ENCODE measurements at places on chromosomes 5 and 9.

- DNase-seq: peak; percentile 67
Observed at GRCh38 chr5:168088410-168089173, 202.9 kb upstream of the WWC1 start.

GRCh38 chr5:113654828-113655227, 141.3 kb downstream of the YTHDC2 start:
- DNase-seq: no peak

DNA sequence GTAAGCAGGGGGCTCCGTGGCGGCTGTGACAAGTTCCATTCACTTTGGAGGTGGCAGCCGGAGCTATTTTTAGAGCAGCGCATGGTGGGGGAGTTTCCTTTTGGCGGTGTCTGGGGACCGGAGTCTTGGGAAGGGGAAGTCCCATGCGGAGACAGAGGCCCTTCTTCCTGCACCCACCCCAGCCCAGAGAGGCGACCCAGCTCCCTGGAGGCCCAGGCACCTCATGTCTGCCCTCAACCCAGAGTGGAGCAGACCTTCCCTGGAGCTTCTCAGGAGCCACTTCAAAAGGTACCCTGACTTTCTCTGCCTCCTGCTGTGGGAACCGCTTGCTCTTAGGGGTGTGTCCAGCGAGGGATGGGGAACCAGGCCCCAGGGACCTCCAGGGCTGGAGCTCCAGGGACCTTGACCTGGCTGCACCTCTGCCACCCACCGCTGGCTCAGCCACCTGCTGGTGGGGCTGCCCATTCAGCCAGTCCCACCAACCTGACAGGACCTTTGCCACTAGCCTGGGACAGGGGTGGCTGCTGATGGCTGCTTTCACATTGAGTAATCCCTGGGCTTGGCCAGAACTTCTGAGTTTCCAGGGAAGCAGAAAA, 34.1 kb downstream of the NEK6 start:
- DNase-seq: no peak

- no peak for DNase-seq
Observed at GRCh38 chr5:108503986-108504385, 122.1 kb upstream of the FBXL17 start.

DNA sequence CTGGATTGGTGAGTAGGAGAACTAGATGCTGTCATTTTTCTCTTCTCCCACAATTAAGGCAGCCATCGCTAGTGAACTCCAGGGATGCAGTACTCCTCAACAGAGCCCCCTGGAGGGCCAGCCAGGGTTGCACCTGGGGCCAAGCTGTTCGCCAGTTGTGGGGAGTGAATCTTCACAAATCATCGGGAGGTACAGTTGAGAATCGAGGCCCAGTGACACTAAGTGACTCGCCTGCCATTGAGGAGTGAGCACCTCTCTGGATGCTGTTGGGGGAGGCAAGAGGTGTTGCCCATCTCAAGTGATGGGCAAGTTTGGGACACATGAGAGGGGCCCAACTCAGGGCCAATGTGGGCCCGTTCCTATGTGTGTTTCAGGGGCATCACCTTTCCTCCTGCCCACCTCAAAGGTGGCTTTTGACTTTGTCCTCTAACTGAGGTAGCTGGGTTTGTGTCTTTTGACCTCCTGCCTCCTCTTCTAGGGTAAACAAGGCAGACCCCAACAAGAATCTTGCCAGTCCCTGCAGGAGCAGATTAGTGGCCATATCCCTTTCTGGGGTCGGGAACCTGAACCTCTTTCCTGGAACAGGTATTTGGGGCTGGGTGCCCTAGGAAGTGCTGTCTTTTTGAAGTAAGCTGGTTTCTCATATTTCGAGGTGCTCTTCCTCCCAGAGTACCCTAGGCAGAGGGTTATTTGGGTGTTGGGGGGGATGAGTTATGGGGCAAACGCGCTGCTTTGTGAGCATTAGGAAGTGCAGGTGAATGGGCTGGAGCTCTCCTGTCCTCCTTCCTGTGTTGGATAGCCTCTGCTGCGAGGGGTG, 181.2 kb downstream of the MACROH2A1 start:
- DNase-seq: no peak

DNA sequence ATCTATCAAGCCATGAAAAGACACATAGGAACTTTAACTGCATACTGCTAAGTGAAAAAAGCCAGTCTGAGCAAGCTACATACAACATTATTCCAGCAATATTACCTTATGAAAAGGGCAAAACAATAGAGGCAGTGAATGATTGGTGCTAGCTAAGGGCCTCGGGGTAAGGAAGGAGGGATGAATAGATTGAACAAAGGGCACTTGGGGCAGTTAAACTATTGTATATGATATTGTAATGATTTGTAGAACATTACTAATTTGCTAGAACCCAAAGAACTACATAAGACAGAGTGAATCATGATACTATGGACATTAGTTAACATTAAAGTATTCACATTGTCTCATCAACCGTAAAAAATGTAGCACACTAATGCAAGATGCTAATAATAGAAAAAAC, 218.3 kb downstream of the FBXO4 start:
- DNase-seq: no peak

- peak; percentile 36 for DNase-seq
Observed at GRCh38 chr9:134294153-134295071, 31.8 kb upstream of the RXRA start.

DNA sequence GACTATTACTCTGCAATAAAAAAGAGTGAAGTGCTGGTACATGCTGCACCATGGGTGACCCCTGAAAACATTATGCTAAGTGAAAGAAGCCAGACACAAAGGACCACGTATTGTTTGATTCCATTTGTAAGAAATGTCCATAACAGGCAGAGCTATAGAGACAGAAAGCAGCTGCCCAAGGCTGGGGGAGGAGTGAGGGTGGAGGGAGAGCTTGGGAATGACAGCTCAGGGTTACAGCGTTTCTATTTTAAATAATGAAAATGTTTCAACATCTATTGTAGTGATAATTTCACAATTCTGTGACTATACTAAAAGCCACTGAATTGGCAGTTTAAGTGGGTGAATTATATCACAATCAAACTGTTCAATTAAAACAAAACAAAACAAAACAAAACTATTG, 81.7 kb downstream of the MYO10 start:
- no peak for DNase-seq

- DNase-seq: no peak
Observed at GRCh38 chr9:95953986-95954385, 78.5 kb downstream of the ERCC6L2 start.

DNA sequence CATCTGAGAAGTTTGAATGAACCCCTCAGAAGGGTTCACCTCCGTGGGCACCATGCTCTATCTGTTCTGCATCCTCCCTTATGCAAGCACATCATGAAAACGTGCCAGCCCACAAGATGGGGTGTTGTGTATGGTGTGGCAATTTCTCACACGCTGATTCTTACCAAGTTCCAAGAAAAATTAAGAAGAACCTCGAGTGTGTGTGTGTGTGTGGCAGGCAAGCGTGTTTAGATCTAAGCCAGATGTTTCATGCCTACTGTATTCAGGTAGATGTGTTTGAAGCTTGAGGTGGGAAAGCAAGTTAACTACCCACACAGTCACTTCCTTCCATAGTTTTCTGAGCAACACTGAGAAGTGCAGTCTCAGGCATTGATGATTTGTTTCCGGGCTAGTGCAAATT, 77.7 kb upstream of the GNA14 start:
- no peak for DNase-seq

- DNase-seq: peak; percentile 40
Observed at GRCh38 chr9:3735251-3735650, 209.4 kb upstream of the RFX3 start.

DNA sequence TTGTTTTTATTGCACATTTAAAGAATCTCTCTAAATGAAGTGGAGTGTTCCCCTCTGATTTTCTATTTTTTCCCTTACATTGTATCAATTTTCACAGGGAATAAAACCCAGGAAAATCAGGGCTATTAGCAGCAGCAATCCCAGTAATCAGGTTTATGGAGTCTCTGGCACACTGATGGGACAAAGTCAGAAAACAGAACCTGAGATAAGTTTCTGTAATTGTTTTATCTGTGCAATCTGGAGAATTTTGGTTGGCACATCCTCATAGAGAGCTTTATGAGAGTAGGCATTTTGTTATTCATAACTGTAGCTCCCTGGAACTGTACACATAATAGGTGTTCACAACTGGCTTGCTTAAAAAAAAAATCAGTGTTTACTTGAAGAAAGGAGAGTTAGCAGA, 96.9 kb upstream of the IL6ST start:
- DNase-seq: no peak

DNA sequence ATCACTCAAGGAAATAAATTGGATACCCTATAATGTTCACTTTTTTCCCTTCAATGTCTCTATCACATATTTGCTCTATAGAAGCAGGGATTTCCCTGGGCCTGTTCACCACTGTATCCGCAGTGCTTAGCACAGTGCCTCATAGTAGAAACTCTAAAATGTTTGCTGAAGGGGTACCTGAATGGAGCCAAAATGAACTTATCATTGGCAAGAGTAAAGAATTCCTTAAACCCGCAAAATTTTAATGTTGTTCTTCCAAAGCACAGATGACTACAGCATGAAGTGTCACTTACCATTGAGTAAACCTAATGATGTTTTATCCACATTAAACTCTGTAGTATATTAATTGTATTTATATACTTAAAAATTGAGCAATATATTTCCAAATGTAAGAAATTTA, 96.1 kb downstream of the JAKMIP2 start:
- no peak for DNase-seq

GRCh38 chr5:53893626-53894025, 333.2 kb downstream of the NDUFS4 start:
- DNase-seq: no peak

DNA sequence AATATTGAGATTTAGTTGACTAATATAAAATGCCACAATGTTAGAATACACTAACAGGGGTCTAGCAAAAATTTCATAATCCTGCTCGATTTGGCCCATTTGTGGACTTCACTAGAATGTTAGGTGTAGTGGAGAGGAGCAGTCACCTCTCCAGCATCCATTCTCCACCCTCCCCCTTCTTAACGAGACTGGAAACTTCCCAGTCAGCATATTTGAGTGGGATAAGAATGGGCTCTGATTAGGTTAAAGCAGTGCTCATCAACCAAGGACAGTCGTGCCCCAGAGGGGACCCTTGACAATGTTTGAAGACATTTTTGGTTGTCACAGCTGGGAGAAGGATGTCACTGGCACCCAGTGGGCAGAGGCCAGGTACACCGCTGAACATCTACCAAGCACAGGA, 46.7 kb downstream of the FANCC start:
- DNase-seq: no peak

DNA sequence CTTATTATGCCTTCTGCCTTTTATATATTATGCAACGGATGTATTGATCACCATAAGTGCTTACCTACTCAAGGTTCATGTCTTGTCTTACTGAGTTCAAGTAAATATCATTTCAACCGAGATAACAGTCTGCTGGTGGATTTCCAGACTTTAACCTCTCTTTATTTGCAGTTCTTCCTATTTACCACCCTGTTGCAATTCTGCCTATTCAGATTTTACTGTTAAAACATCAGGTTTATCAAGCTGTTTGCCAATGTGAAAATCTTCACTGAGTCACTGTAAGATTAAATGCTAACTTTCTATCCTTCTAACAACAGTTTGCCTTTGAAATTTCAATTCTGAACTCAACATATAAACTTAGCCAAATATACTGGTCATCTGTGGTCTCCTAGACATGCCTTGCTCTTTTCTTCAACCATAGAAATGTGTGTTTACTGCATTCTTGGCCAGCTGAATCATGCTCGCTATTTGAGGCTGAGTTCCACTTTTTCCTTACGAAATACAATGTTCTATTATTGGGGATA, 471.7 kb upstream of the RORB start:
- DNase-seq: peak; percentile 34

GRCh38 chr5:45279109-45279508, 417.1 kb downstream of the HCN1 start:
- no peak for DNase-seq

- DNase-seq: peak; percentile 80
Observed at GRCh38 chr9:88388203-88388885, at the start of gene SPIN1. TSS of gene SPIN1 (plus strand) at chr9:88388444. CDS start at chr9:88426540, 38,096 bp downstream.

DNA sequence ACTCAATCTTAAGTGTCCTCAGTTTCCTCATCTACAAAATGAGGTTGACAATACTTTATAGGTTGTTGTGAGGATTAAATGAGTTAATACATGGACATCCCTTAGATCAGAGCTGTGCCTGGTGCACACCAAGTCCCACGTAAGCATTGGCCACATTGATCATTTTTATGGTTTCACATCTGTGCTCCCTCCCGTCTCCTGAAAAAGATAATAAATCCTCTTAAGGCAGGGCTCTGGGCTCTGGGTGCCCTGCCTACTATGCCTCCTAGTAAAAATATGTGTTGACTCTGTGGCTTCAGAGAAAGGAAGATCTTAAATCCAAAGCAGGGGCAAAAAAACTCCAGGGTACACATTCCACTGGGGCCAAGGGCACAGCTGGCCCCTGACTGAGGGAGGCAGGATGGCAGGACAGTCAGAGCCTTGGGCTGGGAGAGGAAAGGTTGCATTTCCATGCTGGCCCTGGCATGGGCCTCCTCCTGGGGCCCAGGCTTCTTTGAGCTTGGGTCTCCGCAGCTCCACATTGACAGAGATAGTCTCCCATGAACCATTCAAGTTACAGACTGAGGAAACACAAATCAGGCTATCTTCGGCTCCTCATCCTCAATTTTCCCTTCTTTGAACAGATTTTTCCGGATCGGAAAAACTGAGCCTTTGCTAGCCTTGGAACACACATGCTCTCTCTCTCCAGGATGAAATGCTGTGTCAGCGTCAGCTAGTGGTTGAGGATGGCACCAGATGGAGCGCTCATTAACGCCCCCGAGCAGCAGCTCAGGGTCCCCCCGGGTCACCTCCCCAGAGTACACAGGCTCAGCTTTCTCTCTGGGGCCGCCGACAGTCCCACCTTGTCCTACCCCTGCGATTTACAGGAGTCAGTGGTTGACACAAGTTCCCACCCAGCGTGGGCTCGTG, 22.4 kb upstream of the KIF12 start:
- no peak for DNase-seq

DNA sequence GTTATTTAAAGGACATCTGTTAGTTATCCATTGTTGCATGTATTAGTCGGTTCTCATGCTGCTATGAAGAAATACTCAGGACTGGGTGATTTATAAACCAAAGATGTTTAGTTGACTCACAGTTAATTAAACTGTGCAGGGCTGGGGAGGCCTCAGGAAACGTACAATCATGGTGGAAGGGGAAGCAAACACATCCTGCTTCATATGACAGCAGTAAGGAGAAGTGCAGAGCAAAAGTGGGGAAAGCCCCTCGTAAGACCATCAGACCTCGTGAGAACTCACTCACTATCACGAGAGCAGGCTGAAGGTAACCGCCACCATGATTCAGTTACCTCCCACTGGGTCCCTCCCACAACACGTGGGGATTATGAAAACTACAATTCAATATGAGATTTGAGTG, 2064.1 kb downstream of the MAT2B start:
- DNase-seq: no peak

DNA sequence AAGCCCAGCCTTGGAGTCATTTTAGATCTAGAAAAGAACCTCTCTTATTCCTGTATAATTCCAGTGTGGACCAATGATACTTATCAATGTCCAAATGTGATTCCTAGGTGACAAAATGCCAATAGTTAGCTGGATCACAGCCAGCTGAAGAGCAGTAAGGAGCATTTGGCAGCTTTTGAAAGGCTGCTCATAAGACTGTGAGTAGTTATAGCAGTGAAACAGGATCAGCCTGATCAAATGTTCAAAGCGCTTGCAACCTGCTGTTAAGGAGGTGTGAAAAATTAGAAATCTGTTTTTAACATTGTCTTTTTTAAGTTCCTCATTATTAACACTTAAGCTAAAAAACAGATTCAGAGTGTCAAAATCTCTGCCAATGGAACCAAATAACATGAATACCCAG, 85.1 kb downstream of the SSBP2 start:
- no peak for DNase-seq

GRCh38 chr5:10275991-10276390, 25.9 kb downstream of the CCT5 start:
- DNase-seq: no peak
